Hindlimb muscle (tissue), 1 donor: ENCODE measurements at places on chromosomes 4 and X. TPM values are rescaled to one million over a fixed set of nuclear protein-coding genes. Genes with fewer than 3 reads are reported as not detected.

Gene NXF2
- polyA plus RNA-seq: not detected

Gene ALAS2
- 14.7 TPM for polyA plus RNA-seq

Gene PNPLA4
- polyA plus RNA-seq: 17.3 TPM

Gene RTL3
- polyA plus RNA-seq: 0.99 TPM

Gene KDR
- 49.7 TPM for polyA plus RNA-seq

Gene SCD5
- 9.9 TPM for polyA plus RNA-seq

Gene SMIM31
- polyA plus RNA-seq: not detected

Gene CT45A3
- polyA plus RNA-seq: 0.22 TPM

Gene DGKK
- not detected for polyA plus RNA-seq

Gene NAT8L
- polyA plus RNA-seq: 4.4 TPM

Gene RAB41
- polyA plus RNA-seq: 0.36 TPM

Gene HPGD
- polyA plus RNA-seq: 6.1 TPM

Gene DNAAF6
- polyA plus RNA-seq: not detected

Gene LONRF3
- 3.0 TPM for polyA plus RNA-seq

Gene EMD
- polyA plus RNA-seq: 51.6 TPM

Gene SHROOM4
- 5.8 TPM for polyA plus RNA-seq
